ENCODE measurements at places on chromosomes 5 and 9. TPM values are rescaled to one million over a fixed set of nuclear protein-coding genes. Genes with fewer than 3 reads are reported as not detected.

The SLC23A1 gene
- 0.28 TPM for total RNA-seq

- ATAC-seq, result no peak
Observed at GRCh38 chr5:55638051-55638450, 74.1 kb downstream of the SLC38A9 start.

GRCh38 chr5:159902444-159903121, 13.7 kb upstream of the ADRA1B start:
- no peak for ATAC-seq

- no peak for ATAC-seq
Observed at GRCh38 chr5:180077594-180078284, 6.2 kb upstream of the RNF130 start.

GRCh38 chr9:92745331-92745730, 19.3 kb downstream of the BICD2 start:
- ATAC-seq, result no peak

Measured in esophagus mucosa (tissue), 1 donor.